Hematopoietic multipotent progenitor cell treated with erythropoietin and hydrocortisone succinate and interleukin-3 and kit ligand, for 17 days (in vitro differentiated cells): ENCODE measurements at places on chromosomes 3 and 15.

DNA sequence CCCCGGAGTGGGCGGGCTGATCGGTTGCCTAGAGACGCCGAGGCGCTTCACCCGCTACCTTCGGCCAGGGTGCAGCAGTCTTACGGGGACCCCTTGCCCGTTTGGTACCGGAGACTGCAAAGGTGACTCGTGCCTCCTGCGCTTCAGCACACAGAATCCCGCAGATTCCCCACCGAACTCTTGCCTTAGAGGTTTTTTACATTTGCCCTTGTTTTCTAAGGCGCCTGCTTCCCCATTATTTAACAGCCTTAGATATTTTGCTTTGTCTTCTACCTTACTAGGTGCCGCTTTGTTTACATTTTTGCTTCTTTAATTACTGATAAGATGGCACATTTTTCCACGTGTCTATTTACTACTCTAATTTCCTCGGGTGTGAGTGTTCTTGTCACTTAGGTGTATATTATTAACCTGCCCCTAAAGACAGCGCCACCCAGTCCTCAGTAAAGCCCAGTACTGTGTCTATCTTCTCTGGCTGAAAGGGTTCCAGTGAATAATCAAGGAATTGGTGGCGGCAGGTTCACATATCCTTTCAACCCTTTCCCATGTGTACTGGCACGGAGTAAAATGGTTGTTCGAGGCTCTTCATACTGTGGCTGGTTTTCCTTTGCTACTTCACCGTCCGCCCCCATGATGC is 573 bp upstream of the CEP152 start:
- no peak for DNase-seq

DNA sequence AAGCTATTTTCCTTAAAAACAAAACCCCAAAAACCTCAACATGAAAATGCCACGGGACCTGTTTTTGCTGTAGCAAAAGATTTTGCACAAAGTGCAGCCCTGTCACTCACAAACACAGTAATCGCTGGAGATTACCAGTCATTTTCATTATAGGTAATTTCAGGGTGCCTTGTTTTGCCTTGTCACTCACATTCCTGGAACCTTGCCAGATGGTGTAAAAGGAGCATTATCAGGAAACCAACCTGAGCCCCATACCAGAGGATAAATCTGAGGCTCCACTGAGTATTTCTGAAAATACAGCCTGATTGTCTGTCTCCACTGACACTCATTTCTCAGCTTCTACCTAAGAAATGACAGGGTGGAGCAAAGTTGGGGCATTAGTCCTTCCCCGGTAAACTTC is 791.3 kb upstream of the LMCD1 start:
- DNase-seq = no peak

DNA sequence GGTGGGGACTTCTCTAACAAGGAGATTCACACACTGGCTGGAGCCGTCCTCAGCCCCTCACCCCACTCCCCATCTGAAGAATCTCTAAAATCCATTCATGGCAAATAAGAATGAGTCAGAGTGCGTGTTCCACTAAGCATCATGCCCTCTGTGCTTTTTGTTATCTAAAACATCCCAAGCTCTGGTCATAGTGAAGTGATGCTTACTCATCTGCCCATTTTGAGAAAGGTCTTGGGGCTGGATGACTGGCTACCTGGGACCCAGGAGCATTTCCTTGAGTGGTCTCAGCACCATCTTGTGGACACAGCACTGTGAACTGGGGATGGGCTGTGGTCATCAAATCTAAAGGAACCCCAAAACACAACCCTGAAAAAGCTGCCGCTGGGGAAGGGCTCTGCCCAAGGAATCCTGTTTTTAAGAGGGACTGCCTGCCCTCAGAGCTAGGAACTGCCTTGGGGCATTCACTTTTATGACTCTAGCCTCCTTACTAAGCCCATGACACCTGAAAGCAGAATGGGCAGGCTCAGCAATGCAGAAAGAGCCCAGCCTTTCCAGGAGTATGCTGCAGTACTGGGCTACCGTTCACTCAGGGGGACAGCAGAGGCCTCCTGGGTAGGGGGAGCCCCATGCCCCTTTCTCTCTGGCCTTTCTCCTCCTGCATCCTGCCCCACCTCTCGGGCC is 53.5 kb downstream of the ZBTB38 start:
- DNase-seq = no peak

DNA sequence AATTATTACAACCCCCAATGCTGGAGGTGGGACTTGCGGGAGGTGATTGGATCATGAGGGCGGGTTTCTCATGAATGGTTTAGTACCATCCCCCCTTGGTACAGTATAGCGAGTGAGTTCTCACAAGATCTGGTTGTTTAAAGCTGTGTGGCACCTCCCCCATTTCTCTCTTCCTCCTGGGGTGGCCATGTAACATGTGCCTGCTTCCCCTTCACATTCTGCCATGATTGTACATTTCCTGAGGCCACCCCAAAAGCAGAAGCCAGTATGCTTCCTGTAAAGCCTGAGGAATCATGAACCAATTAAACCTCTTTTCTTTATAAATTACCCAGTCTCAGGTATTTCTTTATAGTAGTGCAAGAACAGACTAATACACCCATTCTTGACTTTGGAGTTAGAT is 20.3 kb upstream of the PROK2 start:
- no peak for DNase-seq

DNA sequence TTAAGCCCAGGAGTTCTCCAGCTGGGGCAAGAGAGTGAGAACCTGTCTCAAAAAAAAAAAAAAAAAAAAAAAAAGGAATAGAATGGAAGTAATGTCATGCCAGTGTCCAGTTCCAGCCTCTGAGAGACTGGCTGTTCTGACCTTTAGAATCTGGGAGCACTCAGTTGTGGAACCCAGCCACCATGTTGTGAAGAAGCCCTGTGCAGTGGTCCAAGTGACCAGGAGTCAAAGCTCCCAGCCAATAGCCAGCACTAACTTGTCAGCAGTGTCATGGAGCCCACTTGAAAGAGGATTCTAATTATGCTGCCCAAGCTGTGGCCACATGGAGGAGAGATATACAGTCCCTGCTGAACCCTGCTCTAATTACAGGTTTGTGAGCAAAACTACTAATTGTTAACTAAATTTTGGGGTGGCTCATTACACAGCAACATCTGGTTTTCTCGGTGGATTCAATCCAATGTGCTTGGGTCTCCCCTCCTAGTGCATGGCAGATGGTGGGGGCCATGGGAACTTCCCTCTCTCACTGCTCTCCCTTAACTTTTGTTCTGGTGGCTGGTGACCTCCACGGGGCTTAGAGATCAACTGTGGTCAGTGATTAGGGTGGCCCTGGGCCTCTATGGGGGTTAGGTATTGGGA is 55.5 kb downstream of the CLEC3B start:
- DNase-seq = no peak

DNA sequence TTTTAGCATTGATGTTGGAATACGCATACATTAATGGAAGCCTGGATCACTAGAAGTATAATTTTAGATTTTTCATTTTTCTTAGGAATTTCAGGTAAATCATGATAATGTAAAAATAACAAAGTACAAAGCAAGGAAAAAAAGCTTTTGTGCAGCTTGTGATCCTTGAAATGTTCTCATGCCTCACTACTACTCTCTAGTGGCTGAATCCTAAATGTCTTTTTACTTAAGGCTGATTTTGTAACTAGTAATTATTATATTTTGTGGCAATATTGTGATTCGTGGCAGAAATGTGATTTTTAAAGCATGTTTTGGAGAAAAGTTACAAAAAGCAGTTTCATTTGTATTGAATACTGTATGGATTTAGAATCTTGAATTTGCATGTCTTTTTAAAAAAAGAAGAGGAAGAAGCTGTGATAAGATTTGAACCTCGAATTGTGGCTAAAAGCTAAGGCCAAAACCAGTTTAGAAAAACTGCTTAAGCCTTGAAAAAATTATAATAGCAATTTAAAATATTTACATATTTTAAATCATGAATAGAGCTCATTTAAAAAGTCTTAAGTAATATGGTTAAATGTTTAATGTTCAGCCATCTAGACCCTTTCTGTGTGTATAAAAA is 39.0 kb downstream of the U2SURP start:
- peak; percentile 69 for DNase-seq

- DNase-seq = no peak
These were observed 61.7 kb downstream of the FMN1 start for GRCh38 chr15:33132722-33133345.

DNA sequence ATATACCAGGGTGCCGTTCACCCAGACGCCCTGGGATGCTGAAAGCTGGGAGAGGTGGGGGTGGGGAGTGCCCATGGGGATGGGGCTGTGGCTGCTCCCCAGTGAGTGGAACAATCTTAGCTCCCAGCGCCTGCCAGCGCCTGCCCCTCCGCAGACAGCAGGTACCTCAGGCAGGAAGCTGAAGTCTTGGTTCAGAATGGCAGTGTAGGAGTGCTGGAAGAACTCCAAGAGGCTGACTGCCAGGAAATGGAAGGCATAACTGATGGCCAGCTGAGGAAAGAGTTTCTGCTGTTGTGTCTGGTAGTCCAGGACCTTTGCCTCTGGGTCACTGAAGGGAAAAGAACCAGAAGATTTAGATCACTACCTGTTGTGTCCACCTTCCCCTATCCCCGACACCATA is 8.4 kb downstream of the ACOX2 start:
- DNase-seq = no peak

DNA sequence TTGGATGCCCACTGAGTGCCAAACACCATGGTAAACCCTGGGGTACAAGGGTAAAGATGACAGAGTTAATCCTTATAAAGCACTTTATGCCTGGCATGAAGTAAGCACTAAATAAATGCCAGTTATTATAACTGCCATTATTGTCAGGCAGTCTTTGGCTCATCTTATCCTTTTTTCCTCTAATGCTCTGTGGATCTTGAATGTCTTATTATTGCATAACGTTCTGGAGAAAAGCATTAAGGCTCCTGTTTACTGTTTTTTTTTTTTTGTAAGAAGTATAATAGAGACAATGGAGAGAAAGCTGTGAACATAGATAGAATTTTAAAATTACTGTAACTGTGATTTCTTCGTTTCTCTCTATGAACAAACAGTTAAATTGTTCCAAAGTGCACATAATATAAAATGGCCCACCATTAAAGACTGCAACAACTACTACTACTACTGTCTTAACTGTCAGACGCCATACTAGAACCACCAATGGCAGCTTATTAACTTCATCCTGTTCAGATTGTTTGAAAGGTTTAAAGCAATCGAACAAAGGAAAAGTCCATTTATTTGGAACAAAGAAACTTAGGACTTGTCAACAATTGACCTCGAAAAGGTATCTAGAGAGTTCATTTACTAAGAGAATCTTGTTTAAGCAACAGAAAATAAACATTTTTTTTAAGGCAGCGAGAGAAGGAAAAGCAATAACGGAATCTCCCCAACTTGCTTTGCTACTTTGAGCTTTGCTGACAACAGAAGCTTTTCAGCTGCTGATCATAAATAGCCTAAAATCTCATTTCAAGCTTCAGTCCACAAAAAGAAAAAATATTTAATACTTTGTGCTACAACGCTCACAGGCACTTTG is 520.7 kb downstream of the ROBO1 start:
- no peak for DNase-seq

GRCh38 chr3:18302517-18302916 is 122.6 kb downstream of the SATB1 start:
- no peak for DNase-seq

DNA sequence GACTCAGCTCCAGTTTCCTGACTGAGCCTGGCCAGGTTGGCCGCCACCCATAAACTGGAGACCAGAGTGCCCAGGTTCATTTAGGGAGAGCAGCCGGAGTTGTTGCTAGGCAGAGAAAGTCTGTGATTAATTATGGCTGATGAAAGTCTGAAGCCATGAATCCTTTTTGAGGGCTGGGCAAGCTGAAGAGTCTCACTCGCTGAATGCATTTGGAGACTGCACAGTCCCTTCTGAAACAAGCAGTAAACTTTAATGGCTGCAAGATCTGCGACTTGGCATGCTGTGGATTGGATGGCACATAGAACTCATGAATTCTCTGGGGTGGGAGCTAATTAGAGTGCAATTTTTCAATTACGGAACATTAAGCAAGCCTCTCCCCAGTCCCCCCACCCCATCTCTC is 282.1 kb downstream of the RPLP1 start:
- DNase-seq = no peak

GRCh38 chr3:185781759-185782158 is 43.1 kb downstream of the IGF2BP2 start:
- no peak for DNase-seq

- no peak for DNase-seq
These were observed 18.8 kb downstream of the PSTPIP1 start for GRCh38 chr15:77013776-77014131.

DNA sequence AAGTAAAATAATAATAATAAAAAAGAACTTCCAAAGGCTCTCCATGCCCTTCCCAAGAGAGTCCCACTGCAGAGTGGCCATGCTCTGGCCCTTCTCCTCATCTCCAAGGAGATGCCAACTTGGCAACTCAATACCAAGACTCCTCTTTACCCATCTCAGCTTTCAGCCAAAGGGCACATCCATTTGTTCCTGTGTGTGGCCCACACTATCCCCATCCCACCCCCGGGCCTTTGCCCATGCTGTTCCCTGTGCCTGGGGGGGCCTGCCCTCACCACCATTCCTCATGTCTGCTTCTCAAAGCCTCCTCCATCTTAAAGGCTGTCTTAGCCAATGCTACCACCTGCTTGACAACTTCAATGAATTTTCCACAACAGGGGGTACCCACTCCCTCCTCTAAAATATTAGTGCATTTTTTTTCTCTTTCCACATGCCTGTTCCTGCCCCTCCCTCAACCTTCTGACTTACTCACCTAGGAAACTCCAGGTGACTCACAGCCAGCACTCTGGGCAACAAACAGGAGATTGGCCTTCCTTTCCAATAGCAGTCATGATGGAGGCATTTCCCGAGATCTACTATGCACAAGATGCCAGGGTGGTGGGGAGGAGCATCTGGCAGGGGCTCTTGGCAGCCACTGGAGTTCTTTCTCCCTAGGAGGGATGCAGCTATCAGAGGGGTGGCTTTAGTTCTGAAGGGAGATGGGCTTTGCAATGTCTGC is 109.4 kb upstream of the SMAD3 start:
- DNase-seq = no peak
